ENCODE measurements at places on chromosomes 7 and 10. TPM values are rescaled to one million over a fixed set of nuclear protein-coding genes. Genes with fewer than 3 reads are reported as not detected.

The TMEM184A gene
- 0.08 TPM for polyA plus RNA-seq

The LAMB1 gene
- polyA plus RNA-seq, result not detected

The ODAD2 gene
- polyA plus RNA-seq, result not detected

The UMAD1 gene
- 26.0 TPM for polyA plus RNA-seq

The KIF11 gene
- polyA plus RNA-seq, result 0.68 TPM

The AKAP9 gene
- polyA plus RNA-seq, result 36.2 TPM

The CNTNAP2 gene
- 47.3 TPM for polyA plus RNA-seq

The STRIP2 gene
- 0.08 TPM for polyA plus RNA-seq

The PYROXD2 gene
- 0.58 TPM for polyA plus RNA-seq

The TSPAN12 gene
- not detected for polyA plus RNA-seq

The RARRES2 gene
- not detected for polyA plus RNA-seq

The SPDYE6 gene
- polyA plus RNA-seq, result 0.36 TPM

The AASS gene
- polyA plus RNA-seq, result 0.68 TPM

The HOXA1 gene
- 0.24 TPM for polyA plus RNA-seq

The CLDN3 gene
- polyA plus RNA-seq, result not detected

The NODAL gene
- not detected for polyA plus RNA-seq

The SPAM1 gene
- not detected for polyA plus RNA-seq

The NKX1-2 gene
- polyA plus RNA-seq, result not detected

The TMEM196 gene
- not detected for polyA plus RNA-seq

The CDHR3 gene
- polyA plus RNA-seq, result 0.36 TPM

The OPALIN gene
- not detected for polyA plus RNA-seq

The RELN gene
- polyA plus RNA-seq, result not detected

The GLI3 gene
- not detected for polyA plus RNA-seq

The RBM20 gene
- not detected for polyA plus RNA-seq

The FAM25A gene
- polyA plus RNA-seq, result not detected

The UNC5B gene
- not detected for polyA plus RNA-seq

The CUEDC2 gene
- 51.8 TPM for polyA plus RNA-seq

The VPS37D gene
- 0.39 TPM for polyA plus RNA-seq

The PNLIPRP1 gene
- polyA plus RNA-seq, result not detected

The PPP1R17 gene
- polyA plus RNA-seq, result not detected

The CRHR2 gene
- polyA plus RNA-seq, result not detected

The DENND2A gene
- polyA plus RNA-seq, result not detected

The DPP6 gene
- not detected for polyA plus RNA-seq

The ERVW-1 gene
- polyA plus RNA-seq, result 0.06 TPM
